ENCODE measurements at places on chromosomes 3 and 15. TPM values are rescaled to one million over a fixed set of nuclear protein-coding genes. Genes with fewer than 3 reads are reported as not detected.

The SPATA12 gene
- total RNA-seq, result not detected

The TMC3 gene
- not detected for total RNA-seq

The CSPG5 gene
- 0.08 TPM for total RNA-seq

The CLSTN2 gene
- 0.24 TPM for total RNA-seq

The GMPS gene
- 57.8 TPM for total RNA-seq

The SHF gene
- total RNA-seq, result 15.4 TPM

The APBA2 gene
- 31.2 TPM for total RNA-seq

The TERC gene
- 424 TPM for total RNA-seq

The IL5RA gene
- total RNA-seq, result not detected

The ARL14 gene
- total RNA-seq, result not detected

The P2RY14 gene
- not detected for total RNA-seq

The CILP gene
- under 0.01 TPM for total RNA-seq

The ZBTB47 gene
- 9.3 TPM for total RNA-seq

The ANKDD1A gene
- 8.7 TPM for total RNA-seq

The AHSG gene
- not detected for total RNA-seq

The NEDD4 gene
- 19.0 TPM for total RNA-seq
